ENCODE measurements at places on chromosomes 6 and 20. TPM values are rescaled to one million over a fixed set of nuclear protein-coding genes. Genes with fewer than 3 reads are reported as not detected.
A peak's percentile ranks its signal among the peaks of the same experiment; 100 is the strongest.

- no peaks in the 10 kb centered on the region for H3K4me1 ChIP-seq
- DNase-seq: no peak
These were observed 62.0 kb upstream of the SMLR1 start for GRCh38 chr6:130765181-130765727.

DNA sequence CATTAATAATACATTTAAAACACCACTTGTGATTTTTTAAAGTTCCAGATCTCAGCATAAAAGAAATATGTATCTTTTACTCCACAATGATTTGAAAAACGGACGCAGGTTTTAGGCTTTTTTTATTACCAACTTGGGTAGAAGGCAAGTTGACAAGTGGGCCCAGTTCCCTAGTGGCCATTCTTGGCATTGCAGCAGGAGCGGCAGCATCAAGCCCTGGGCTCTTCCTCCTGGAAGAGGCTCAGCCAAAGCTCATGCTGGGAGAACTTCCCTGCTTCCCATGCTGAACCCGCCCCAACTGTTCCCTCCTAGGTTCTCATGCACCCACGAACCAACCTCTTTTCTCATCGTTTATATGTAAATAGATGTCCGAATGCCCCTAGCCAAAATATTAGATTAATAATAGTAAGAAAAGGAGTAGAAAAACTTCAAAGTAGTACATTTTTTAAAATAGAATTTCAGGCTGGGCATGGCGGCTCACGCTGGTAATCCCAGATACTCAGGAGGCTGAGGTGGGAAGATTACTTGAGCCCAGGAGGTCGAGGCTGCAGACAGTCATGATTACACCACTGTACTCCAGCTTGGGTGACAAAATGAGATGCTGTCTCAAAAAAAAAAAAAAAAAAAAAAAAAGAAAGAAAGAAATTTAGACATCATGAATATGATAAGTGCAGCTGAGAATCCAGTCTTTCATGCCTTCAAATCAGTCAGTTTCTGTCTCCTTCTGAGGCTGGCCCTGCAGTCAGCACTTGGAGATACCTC, 18.2 kb upstream of the MYB start:
- no peak overlapping the region for H3K27ac ChIP-seq
- no peaks in the 10 kb centered on the region for H3K27me3 ChIP-seq
- no peaks in the 10 kb centered on the region for H3K36me3 ChIP-seq
- no peak overlapping the region for H3K4me3 ChIP-seq
- peak; percentile 5 for DNase-seq
- H3K4me1 ChIP-seq: peaks cover 8% of the 10 kb centered on the region

The DAAM2 gene
- total RNA-seq: not detected

The CASS4 gene
- total RNA-seq: 37.0 TPM

DNA sequence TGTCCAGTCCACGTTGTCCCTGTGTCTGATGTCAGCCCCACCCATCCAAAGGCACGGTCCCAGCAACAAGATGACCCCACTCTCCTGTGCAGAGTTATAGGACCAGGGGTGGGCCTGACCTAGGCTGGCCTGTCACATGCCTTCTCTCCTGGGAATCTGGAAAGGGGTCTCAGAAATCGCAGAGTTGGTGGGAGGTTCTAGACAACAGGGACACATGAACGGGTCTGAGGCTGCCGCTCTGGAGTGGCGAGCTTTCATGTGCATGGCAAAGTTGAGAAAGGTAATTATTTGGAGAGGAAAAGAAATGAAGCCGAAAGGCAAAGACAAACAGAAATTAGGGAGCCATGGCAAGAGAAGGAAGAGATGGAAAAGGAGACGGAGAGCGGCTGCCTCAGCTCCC, 29.5 kb downstream of the BFSP1 start:
- no peaks in the 10 kb centered on the region for H3K36me3 ChIP-seq
- no peak for DNase-seq
- peaks cover 35% of the 10 kb centered on the region for H3K4me1 ChIP-seq
- H3K4me3 ChIP-seq: no peak overlapping the region
- H3K27me3 ChIP-seq: no peaks in the 10 kb centered on the region
- no peak overlapping the region for H3K27ac ChIP-seq

GRCh38 chr6:17102258-17102870, 514 bp downstream of the STMND1 start:
- H3K27ac ChIP-seq: no peak overlapping the region
- H3K4me3 ChIP-seq: no peak overlapping the region
- H3K4me1 ChIP-seq: peaks cover 5% of the 10 kb centered on the region
- H3K27me3 ChIP-seq: peaks cover 42% of the 10 kb centered on the region
- no peak for DNase-seq

The MOG gene
- not detected for total RNA-seq

DNA sequence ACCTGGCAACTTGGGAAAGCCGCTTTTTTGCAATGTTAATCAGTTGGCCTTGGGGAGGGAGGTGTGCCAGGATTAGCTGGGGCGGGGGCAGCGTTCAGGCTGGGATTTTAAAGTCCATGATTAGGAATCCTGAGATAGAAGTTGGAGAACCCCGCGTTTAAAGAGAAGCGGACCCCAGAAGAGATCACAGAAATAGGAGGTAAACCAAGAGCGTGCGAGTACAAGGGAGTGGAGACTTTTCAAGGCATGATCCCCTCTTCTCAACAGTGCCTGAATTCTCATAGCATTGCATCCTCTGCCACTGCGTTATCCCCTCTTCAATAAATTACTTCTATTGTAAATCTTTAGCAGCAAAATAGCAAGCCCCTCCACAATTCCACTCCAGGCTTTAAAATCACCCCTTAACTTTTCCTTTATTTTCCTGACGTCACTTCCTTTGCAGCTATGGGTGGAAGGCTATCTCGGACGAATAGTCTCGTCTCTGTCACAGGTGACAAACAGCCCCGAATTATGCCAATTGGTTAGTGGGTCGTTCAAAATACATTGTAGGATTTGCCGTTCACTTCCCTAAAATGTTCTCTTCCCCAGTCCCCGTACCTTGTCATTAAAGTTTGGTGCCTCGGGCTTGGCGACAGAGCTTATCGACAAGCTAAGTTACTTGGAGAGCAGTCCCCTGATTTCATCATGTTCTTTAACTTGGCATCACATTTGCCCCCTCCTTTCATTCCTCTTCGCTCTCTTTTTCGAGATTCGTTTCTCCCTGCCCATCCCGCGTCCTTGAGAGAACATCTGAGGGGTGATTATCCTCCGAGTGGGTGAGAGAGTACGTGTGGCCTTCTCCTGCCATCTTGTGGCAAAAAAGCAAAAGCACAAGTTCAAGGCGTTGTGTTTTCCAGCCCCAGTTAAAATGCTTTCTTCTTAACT, 17.1 kb downstream of the OR2B2 start:
- H3K4me3 ChIP-seq: peak overlapping the region; percentile 74
- DNase-seq: peak; percentile 57
- peaks cover 42% of the 10 kb centered on the region for H3K4me1 ChIP-seq
- H3K36me3 ChIP-seq: no peaks in the 10 kb centered on the region
- no peaks in the 10 kb centered on the region for H3K27me3 ChIP-seq

DNA sequence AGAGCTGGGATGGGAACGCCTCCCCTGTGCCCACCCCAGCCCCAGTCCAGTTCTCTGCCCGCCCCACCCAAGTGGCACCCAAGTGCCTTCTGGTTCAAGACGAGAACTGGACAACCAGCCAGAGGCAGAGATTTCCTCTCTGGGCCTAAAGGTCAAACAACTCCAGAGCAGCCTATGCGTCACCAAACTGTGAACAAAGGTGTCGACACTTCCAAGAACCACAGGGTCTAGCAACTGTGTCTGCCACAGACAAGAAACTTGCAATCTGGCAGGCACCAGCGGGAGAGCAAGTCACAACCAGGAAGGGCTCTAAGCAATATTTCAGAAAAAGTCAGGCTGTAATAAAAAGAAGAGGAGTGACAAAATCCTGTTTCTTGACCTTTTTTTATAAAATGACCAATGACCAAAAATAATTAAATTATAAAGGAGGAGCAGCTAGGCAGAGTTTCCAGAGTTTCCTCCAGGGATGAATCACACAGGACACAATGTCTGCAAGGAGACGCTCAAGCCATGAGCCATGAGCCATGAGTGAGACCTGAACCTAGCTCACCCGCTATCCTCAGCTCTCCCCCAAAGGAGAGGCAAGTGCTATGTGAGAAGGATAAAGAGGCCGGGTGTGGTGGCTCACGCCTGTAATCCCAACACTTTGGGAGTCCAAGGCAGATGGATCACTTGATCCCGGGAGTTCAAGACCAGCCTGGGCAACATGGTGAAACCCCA, 11.1 kb downstream of the EDEM2 start:
- H3K27me3 ChIP-seq: no peaks in the 10 kb centered on the region
- H3K4me3 ChIP-seq: no peak overlapping the region
- H3K27ac ChIP-seq: no peak overlapping the region
- H3K4me1 ChIP-seq: no peaks in the 10 kb centered on the region
- peaks cover 89% of the 10 kb centered on the region for H3K36me3 ChIP-seq
- no peak for DNase-seq

DNA sequence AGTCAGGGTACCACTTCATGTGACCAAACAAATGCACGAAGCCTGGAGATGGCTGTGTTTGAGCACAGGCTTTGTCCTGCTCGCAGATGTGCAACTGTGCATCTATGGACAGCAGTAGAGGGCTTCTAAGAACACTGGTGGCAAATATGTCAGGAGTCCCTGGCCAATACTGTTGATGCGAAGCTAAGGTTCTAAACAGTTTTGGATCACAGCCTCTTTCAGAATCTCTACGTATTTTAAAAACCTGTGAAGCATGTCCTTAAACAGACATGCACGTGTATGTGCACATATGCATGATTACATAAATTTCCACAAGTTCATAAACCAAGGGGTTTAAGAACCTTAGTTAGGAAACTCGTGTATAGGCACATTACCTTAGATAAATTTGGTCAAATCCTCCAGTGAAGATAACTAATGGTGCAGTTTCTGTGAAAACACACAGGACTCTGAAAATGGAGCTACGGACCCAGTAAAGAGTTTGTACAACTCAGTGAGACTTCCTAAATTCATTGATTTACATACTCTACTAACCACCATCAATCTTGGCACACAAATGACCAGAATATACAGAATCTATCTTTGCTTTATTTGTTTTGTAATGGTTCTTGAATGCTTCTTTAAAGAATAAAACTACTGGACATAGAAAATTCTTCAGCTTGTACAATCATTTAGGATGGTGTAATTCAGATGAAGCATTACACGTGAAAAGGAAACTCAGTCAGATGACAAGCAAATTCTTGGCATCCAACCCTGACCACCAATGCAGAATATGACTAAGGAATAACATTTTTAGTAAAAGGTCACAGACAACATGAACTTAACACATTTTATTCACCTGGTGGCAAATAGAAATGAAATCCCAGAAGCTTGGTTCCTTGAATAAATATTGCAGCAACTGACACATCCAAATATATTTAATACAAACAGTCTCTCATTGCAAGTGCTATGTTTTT, 27.4 kb downstream of the KCNQ5 start:
- no peak overlapping the region for H3K27ac ChIP-seq
- no peak for DNase-seq
- H3K27me3 ChIP-seq: no peaks in the 10 kb centered on the region
- H3K4me1 ChIP-seq: no peaks in the 10 kb centered on the region
